ENCODE measurements at places on chromosomes 12 and 14. TPM values are rescaled to one million over a fixed set of nuclear protein-coding genes. Genes with fewer than 3 reads are reported as not detected.

GRCh38 chr12:23888396-23889068 is 60.9 kb downstream of the SOX5 start:
- DNase-seq: no peak

DNA sequence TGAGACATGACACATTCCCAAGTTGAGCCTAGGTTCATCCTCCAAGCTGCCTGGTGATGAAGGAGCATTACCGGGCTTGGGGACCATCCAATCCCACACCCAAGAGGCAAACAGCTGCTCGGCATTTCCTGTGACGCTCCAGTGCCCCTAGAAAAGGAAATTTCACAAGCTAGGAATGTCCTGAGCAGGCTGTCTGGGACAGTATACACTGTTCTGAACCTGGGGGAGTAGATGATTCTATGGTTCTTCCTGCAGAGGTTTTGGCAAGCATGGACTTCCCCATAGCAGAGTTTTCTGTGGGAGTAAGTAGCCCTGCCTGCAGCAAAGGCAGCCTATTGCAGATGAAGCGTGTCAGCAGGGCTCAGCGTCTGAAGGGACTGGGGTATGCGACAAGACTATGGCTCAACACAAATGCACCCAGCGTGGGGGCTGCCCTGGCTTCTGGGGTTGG is 47.4 kb upstream of the SRSF5 start:
- no peak for DNase-seq

GRCh38 chr12:31954925-31955858 is 4.0 kb upstream of the RESF1 start:
- DNase-seq: no peak

DNA sequence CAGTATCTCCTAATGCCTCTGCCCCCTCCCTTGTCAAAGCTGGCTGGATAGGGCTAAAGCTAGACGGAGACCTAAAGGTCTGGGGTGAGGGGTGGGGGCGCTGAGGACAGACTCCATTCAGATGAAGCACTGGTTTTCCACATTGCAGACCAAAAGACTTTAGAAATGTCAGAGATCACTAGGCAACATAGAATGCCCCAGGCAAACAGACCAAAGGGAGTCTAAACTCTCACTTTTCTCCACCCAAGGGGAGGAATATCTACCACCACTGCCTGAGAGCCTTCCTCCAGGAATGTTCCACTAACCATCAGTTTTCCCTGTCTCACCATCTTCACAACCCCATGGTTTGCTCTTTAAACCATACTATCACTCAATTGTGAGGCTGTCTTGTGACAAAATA is 106.9 kb upstream of the KRAS start:
- DNase-seq: no peak

GRCh38 chr12:124610021-124610612 is 42.7 kb upstream of the NCOR2 start:
- DNase-seq: no peak

Gene TAS2R9
- total RNA-seq: 1.7 TPM

Measured in cerebellum (tissue), 4 donors.